ENCODE measurements at places on chromosomes 7 and 10.

DNA sequence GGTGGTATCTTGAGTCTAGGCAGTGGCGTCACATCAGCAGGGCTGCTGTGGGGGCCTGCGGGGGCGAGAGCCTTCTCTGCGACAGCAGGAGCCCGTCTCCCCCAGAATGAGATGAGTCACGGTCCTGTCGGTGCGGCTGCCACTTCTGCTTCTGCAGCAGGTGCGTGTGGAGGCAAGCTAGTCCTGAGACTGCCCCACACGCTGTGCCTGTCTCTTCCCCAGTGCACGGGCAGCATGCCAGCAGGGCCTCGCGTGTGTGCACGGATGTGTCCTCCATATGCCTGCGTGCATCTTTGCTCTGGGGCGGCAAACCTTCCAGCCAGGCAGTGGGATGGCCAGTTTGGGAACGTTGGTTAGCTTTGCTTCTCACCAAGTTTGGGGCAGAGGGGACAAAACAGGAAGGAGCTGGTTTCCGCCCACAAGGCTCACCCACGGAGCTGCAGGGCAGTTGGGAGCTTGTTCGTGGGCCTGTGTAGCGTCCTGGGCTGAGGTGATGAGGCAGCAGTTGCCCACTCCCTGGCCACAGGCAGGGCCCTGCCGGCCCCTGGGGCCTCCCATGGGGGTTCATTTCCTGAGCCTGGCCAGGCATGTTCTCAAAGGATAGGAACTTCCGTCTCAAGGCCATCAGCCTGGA lies 60.8 kb upstream of the PPIF start:
- no peak for DNase-seq

- DNase-seq = no peak
Observed at GRCh38 chr10:83075016-83075814, 1064.1 kb upstream of the GHITM start.

DNA sequence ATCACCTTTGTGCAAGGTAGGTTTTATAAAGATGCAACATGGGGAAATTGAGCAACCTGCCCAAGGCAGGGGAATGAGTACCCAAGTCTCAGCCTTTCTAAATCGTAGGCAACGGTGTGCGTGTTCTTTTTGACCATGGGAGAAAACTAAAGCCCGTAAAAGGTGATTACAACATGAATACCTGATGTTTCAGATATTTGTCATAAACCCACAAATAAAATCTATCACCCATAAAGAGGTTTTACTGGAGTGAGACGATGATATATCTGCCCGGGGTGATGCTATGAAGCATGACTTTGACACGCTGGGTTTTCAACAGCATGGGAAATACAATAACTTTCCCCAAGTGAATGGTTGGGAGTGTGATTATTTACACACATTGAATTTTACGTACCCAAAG lies 406.3 kb upstream of the KLF6 start:
- DNase-seq = no peak

- DNase-seq = peak; percentile 48
Observed at GRCh38 chr10:76309070-76309469, 877.6 kb downstream of the LRMDA start.

DNA sequence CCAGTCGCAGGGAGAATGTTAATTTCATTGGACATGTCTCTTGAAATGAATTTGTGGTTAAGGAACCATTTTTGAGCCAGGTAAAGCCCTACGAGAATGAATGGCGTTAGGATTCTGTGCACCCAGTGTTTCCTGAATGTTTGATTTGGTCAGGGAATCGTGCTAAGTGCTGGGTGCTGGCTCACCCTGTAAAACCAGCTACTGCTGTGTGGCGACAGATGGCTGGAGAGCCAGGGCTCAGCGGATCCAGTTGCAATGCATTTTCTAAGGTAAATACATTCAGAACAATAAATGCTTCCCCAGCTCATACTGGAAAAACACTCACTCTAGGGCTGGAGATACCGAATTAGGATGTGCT lies 355.5 kb downstream of the GLRX3 start:
- no peak for DNase-seq

DNA sequence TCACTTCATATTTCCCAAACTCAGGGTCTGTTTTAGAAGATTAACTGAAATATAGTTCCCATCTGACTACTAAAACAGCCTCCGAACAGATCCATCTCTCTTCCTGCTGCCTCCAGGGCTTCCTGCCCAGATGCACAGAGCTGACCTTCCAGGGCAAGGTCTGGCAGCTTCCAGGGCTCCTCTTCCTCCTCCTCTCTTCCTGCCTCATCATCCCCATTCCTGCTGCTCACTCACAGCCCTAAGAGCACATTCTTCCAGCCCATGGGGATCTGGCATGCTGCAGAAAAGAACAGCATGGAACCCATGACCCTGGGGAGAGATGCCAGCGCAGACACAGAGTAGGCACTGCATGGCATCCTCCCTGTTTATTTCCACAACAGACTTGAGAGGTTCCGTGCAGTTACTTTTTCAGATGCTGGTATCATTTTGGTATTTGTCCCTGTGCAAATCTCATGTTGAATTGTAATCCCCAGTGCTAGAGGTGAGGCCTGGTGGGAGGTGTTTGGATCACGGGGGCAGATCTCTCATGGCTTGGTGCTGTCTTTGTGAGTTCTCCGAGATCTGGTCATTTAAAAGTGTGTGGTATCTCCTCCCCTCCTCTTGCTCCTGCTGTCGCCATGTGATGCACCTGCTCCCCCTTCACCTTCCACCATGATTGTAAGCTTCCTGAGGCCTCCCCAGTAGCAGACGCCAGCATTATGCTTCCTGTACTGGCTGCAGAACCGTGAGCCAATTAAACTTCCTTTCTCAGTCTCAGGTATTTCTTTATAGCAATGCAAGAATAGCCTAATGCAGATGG lies 4.4 kb downstream of the PKD1L1 start:
- no peak for DNase-seq

- peak; percentile 79 for DNase-seq
Observed at GRCh38 chr10:87547734-87548311, 43.1 kb downstream of the MINPP1 start.

DNA sequence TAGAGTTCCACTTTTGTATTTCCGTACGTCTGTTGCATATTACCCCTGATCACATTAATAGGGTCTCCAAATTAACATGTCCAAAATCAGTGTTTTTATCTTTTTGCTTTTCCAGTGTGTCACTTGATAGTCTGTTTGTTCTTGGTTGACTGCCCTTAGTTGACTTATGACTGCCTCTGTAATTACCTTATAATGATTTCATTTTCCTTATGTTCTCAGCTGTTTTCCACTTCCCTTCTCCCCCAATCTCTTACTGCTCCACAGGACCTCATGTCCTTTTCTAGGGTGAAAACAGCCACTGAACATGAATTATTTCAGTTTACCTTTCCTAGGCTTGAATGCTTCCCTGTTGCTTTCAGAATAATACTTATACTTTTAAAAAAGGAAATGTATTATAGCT lies 54.7 kb downstream of the MAPK8 start:
- no peak for DNase-seq

GRCh38 chr7:55436457-55436856 lies 71.3 kb downstream of the LANCL2 start:
- no peak for DNase-seq

- DNase-seq = no peak
Observed at GRCh38 chr7:17668122-17668521, 272.2 kb downstream of the SNX13 start.

DNA sequence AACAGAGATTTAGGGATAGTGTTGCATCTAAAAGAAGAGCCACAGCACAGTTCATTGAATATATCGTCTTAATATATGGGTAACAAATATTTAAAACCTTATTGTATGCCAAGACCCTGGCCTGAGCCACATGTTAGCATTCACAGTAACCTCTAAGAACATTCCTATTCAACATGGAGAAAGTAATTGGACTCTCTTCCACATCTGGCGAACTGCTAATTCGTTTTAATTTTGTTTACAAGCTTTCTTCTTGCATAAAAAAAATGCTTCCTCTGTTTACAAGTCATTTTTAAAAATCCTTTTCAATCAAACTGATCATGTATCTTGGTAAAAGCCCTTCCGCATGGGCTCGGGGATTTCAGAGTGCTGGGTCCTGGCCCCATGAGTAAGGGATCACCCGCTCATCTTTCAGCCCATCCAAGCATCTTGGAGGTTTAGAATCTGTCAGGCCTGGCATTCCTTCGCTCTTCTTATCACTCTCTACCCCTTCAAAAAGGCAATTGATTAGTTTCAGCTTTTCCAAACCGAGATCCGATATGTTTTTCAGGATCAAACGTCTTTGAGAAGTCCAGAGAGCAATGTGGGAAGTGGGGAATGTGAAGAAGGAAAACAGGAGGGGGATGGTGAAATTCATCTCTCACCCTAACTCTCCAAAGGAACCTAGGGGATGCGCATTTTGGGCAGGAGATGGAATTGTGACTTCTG lies 7.3 kb downstream of the TWIST1 start:
- peak; percentile 46 for DNase-seq

DNA sequence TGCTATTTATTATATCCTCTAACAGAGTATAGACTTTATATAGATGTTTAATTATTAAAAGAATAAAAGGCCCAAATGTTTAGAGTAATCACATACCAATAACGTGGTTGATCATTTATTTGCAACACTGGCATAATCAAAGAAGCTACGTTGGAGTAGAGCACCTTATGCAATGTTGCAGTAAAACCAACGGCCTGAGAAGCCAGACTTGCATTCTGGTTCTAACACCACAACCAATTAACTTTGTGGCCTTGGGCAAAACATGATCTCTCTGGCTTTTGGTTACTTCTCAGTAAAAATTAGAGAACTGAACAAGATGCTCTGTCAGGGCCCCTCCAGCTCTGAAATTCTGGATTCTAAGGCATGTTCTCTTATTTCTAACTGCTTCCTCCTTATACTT lies 476.2 kb downstream of the GRM8 start:
- no peak for DNase-seq

- peak; percentile 80 for DNase-seq
Observed at GRCh38 chr7:46554688-46555422, 633.8 kb upstream of the IGFBP3 start.

DNA sequence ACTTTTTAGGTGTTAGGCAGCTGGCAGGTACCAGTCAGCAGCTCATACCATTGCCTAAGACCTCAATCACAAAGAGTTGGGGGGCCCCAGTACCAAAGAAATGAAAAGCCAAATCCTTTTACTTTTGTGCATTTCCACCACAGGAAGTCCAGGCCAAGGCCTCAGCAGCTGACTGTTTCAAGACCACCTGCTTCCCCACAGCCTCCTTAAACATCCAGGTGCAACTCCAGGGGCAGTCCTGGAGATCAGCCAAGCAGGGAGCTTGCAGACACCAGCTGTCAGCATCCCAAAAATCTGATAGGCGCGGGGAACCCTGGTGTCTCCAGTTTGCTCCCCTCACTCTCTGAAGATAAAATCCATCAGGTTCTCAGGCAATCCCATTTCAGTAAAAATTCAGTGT lies 91.5 kb upstream of the EFCAB10 start:
- DNase-seq = no peak

DNA sequence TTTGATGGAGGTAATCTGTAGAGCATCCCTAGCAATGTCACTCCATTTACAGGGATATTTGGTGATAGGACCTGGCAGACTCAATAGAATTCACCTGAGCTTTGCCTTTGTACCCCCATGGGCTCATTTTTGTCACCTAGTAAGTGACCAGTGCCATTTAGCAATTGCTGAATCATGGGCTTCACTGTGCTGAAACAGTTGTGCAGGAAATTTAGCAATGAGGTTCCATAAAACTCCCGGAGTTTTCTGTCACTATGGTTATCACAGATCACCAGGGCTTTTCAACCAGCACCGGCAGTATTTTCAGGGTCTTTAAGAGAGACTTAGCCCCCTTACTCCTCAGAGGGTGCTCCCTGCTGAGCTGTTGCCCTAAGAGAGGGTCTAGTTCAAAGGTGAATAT lies 40.2 kb downstream of the FAS start:
- DNase-seq = no peak

DNA sequence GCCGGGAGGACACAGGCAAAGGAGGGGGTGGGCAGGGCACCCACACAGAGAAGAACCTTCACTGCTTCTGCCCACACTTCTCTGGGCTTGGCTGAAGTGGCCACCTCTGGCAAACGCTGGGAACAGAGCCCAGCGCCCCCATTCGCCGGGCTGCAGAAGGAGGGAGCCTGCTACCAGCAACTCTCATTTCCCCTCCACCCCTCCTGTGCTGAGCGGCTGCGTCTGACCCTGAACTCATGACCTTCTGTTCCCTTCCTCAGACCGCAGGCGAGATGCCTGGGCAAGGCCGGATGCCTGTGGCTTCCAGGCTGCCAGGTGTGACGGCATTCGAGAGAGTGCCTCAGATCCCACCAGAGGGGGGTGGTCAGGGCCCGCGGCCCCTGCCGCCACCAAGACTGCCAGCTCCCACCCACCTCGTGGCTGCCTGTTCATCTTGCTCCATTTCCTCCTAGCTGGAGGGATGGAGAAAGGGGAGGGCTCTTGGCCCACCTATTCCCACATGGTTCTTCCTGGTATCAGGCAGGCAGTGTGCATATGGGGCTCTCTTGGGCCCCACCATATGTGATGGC lies 19.8 kb downstream of the DNAJB12 start:
- DNase-seq = peak; percentile 43

- no peak for DNase-seq
Observed at GRCh38 chr10:51171946-51172345, 97.7 kb downstream of the PRKG1 start.

DNA sequence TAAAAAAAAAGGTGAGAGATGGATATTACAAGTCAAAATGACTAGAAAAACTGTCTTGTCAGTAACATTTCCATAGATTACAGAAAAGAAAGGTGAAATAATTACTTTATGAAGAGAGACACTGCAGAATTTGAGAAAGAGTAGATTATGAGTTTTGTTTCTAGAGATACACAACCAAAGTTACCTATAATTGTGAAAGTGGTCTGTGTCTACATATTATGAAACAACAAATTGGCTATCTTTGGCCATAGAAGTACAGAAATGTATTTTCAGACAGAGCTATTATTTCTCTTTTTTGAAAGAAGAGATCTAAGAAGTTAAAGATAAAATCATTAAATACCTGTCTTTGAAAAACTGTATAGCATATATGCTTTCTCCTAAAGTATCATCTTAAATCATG lies 30.1 kb downstream of the KCND2 start:
- no peak for DNase-seq

DNA sequence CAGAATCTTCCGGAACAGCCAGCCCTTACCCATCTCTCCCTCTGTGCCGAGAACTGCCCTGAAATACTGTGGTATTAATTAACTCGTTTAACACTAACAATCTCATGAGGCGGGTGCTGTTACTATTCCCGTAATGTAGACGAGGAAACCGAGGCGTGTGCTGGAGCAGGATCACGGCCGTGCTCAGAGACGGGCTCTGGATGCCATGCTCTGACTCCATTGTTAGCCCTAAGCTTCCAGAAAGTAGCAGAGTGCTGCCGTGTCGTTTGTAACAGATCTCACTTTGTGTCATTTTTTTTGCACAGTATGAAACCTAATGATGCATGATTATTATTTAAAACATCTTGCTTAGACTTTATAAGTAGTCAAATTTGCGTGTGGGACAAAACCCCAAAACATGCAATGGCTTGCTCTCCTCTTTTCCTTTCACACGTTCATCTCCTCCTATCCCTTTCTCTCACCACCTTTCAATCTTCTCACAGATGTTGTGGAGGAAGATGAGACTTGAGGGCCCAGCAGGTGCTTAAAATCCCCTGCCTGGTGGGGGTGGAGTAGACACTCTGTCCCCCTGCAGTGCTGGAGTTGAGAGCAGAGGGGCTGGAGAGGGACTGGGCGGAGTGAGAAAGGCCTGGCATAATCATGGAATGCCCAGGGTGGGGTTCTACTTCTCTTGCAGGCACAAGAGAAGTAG lies 482 bp upstream of the ACTR3C start:
- DNase-seq = no peak

- DNase-seq = peak; percentile 12
Observed at GRCh38 chr10:101301111-101301731, 52.7 kb upstream of the BTRC start.

GRCh38 chr10:63579371-63580014 lies 58.3 kb downstream of the REEP3 start:
- DNase-seq = no peak

All from fibroblast of skin of right biceps (primary cell).